Ovary (tissue), 10 donors: ENCODE measurements at places on chromosomes 7 and 10. TPM values are rescaled to one million over a fixed set of nuclear protein-coding genes. Genes with fewer than 3 reads are reported as not detected.
A peak's percentile ranks its signal among the peaks of the same experiment; 100 is the strongest.

DNA sequence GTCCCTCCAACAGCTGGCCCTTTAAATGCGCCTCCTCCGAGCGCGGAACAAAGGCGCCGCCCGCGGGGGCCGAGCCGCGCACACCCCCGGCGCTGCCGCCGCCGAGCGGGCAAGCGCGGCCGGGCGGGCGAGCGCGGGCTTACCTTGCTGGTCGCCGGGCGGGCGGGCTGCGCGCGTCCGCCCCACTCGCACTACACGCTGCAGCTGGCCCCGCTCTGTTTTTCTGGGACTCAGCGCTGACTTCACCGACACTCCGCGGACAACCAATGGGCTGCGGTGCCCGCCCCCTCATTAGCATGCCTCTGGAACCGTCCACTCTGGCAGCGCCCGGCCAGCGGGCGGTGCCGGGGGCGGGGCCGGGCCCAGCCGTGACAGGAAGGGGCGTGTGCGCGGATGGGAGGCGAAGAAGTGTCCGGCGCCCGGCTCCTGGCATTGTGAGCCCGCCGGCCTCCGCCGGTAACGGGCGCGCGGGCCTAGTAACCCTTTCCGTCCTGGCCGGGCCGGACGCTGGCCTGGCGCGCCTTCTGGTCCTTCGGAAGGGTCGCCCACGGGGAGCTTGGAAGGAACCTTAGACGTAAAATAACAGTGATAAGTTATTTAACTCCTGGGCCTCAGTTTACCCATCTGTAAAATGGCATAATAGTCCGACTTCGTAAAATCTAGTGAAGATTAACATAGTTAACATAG, at the start of gene SORBS1:
TSS of gene SORBS1 (minus strand) at position 195 of the 687 bp plus-strand sequence. CDS start 120,236 bp downstream, outside the sequence.
- peak; percentile 97 for DNase-seq

GRCh38 chr10:84158061-84158460, 15.5 kb upstream of the GPR15LG start:
- DNase-seq, result no peak

DNA sequence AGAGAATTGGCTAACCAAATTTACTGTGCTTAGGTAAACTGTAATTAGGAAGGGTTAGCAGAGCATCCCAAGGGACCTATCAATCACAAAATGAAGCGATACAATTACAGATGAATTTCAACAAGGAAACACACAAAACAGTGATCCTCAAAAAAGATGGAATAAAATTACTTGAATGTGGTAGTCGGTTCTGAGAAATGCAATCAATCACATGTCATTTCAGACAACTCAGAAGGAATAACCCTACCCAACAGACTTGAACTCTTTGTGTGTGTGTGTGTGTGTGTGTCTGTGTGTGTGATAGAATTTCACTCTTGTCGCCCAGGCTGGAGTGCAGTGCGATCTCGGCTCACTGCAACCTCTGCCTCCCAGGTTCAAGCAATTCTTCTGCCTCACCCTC, 43.5 kb downstream of the ST8SIA6 start:
- DNase-seq, result no peak

DNA sequence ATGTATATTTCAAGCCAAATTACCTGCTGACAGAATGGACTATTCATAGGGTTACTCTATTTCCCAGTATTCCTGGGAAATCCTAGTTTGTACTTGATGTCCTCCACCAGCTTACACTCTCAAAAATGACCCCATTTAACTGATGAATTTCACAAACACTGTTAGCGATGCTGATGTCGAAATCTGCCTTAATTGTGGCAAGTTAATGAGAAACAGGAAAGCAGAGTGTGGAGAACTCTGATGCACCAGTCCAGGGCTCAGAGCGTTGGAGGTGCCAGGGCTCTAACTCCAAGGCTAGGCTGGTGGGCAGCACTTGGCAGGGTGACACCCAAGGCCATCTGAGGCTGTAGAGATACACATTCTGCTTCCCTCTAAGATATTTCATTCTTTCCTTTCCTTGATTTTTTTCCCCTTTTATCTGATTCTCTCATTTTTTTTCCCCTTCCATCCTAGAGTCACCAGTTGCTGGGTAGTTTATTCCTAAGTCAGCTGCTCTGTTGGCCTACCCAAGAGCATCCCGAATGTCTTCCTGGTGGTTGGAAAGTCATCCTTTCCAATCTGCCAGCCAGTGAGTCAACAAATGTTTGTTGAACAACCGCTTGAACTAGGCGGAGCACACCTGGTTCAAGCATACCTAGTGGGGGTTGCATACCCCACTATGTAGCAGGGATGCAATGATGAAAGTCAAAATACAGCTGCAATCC, 525.0 kb upstream of the NRP1 start:
- no peak for DNase-seq

The DPYSL4 gene
- 3.6 TPM for total RNA-seq

DNA sequence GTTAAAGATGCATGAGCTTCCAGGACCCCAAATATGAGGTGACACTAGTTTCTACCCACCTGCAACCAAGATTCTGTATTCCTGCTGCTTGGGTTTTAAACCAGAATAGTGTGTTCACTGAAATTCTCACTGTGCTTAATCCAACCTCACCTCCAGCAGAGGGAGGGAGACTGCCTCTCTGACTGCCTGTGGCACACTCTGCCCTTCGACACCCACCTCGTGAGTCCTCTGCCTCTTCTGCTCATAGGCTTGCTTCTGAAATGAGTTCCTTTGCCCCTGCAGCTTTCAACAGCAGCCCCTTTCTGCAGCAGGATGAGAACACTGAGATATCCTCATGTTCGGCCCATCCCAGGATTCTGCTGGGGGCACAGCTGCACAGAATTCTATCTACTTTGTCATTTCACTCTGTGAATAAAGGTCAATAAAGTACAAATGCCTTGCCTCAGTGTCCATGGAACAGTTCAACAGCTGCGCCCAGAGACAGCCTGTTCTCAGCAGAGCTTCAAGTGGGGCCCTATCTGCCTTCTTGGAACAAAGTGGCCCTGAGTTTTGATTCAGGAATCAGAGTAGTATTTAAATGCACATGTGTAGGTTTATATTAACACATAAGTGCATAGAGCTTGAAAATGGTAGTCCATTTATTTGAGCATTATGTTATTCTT, 632.5 kb downstream of the TNS3 start:
- no peak for DNase-seq

DNA sequence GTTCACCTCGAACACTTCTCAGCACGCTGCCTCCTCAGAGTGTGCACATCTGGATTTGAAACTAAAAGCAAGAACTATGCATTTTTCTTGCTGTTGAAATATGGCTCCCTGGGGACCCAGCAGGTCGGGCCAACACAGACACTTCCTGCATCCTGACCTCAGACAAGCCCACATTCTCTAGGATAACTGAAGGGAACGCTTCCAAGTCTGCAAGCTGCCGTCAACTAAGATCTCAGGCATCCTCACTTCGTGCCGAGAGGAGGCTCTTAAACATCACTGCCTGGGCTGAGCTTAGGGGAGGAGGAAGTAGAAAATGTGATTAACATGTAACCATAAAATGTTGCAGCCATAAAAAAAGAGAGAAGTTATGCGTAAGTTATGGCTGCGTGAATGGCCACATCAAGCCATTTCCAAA, 65.5 kb downstream of the PYROXD2 start:
- no peak for DNase-seq

DNA sequence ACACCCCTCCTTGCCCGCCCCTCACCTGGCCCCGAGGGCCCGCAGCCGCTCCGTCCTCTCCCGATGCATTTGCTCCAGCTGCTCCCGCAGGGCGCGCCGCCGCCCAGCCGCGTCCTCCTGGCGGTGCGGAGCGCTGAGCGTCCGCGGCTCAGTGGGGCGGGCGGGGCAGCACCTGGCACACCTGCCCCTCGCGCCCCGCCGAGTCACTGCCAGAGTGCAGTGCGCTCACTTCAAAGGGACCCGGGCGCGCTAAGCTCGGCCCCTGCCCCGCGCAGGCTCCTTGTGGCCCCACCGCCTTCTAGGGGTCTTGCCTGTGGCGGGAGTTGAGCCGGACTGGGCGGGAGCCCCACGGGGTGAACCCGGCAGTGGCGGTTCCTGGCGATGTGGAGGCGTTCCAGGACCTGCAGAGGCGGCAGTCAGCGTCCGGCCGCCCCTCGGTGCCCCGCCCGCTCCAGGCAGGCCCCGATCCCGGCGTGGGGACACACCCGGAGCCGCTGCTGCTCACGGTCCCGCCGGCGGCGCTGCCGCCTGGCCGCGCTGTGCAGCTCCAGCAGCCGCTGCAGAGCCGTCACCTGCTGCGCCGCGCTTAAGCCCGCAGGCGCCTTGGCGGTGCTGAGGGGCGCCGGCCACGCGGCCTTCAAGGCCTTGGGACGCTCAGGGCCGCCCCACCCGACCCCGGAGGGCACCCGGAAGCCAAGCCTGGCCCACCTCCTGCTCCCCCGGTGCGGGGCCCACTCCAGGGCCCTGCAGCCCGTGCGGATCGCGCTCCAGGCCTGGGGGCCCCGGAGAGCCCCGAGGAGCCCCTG, 6.7 kb downstream of the ATP6V1F start:
- DNase-seq, result no peak
